Right renal cortex interstitium (tissue), 3 donors: ENCODE measurements at places on chromosomes 3 and 15.

GRCh38 chr3:184760337-184761074 lies 48.6 kb upstream of the MAGEF1 start:
- no peak for DNase-seq

- DNase-seq, result no peak
Measured at GRCh38 chr3:32401126-32401525, 9.5 kb downstream of the CMTM7 start.

DNA sequence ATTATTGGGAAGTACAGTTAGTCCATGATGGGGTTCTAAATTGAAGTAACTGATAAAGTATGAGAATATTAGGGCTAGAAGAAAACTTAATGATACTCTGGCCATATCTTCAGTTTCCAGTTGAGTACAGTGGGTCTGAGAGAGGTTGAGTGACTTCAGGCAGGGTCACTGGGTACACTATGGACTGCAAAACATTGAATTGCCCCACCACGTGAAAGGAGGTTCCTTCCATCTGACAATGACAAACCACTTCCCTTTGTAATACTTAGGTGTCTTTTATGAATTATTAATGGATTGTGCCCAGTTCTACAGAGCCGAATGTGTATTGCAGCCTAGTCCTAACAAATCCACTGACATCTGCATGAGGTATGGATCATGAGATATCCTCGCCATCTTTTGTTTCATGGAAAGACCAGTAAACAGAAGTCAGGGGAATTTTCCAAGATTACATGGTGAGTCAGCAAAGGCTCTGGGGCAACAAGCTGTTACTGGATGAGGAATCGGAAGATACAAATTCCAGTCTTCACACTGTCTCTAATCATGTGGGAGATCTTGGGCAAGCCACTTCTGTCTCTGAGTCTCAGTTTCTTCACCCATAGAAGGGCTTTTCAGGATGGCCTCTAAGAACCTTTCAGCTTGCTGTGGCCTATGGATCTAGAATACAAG lies 66.5 kb upstream of the BCL6 start:
- DNase-seq, result no peak

- DNase-seq, result no peak
Measured at GRCh38 chr3:150006794-150007193, 36.1 kb upstream of the PFN2 start.

GRCh38 chr3:128906804-128907525 lies 27.5 kb downstream of the ACAD9 start:
- DNase-seq, result no peak

- no peak for DNase-seq
Measured at GRCh38 chr3:137583256-137583655, 180.9 kb upstream of the SOX14 start.

DNA sequence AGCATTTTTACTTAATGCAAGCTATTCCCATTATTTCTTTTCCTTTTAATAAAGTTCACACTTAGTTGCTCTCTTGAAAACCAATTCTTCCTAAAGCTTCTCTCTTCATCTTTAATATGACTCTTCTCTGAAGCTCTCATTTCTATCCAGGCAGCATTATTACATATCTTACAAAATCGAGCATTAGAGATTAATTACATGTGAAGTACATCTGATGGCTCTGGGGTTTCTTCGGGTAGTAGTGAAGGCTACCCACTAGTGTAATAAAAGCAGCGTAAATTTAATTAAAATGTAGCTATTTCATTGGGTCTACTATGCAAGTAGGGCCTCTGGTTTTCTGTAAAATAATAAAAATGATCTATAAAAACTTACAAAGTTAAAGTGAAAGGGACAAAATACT lies 513.6 kb upstream of the DPH6 start:
- DNase-seq, result no peak

DNA sequence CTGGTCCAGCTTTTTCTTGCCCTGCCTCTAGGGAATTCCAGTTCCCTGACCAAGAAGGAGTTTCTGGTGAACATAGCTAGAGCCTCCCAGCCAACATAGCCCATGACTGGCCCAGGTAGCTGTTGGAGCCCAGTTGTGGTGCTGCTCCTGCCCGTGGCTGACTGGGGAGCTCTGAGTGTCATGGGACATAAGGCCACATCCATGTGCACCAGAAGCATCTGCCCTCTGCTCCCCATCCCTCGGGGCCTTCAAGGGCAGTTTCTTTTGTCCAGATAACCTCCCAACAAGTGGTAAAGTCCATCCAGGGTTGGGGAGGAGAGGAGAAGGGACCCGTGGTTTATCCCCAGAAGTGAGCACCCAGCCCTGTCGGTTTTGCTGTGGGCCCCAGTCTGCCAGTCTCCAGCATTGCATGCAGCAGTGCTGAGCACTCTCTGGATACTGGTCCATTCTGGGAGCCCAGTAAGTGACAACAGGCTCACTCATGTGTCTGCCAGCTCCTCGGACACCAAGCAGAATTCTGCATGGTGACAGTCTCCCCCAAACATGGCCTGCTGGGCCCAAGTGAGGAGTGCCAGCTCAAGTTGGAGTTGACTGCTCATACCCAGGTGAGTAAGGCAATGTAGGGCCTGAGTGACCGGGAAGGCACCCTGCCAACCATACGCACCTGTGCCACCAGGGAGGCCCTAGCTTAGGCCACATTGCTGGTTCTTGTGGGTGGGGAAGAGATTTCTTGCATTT lies 28.8 kb downstream of the ACAA1 start:
- no peak for DNase-seq

GRCh38 chr3:14372587-14372986 lies 29.8 kb upstream of the SLC6A6 start:
- no peak for DNase-seq

DNA sequence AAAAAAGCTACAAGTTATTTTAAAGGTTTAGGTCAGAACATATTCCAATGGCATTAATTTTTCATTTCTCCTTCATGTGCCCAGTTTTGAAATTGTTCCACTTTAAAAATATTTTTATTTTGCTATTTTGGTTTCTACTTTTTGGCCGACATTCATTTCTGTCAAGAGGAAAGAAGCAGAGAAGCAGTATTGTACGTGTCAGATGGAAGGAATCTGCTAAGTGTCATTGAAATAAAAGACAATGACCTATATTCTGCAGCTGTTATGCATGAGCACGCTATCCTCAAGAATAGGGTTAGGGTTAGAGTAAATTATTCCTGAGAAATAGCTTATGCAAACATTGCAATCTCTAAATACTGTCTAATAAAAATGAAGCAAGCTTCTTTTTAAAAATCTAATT lies 941.7 kb downstream of the TUSC7 start:
- DNase-seq, result no peak

DNA sequence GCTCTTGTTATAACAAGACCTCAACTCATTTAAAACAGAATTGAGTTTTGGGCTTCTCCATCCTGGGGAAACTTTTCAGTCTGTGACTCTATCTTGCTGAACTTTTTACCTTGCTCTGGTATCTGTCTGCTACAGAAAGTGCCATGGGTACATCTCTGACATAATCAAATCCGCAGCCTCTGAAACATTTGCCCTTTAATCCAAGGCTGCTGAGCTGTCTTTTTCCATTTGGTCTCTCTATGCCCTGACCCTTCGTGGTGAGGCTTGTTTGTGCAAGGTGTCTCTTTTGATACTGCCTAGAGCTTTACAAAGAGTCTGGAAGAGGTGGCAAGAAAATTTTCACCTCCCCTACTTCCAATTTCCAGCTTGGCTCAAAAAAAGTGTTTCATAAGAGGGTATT lies 11.3 kb downstream of the TMEM108 start:
- no peak for DNase-seq

GRCh38 chr3:140206196-140207040 lies 271.4 kb downstream of the CLSTN2 start:
- DNase-seq, result no peak

- DNase-seq, result no peak
Measured at GRCh38 chr3:131067983-131068382, 41.3 kb downstream of the NEK11 start.

GRCh38 chr3:45968706-45969105 lies 25.4 kb downstream of the CXCR6 start:
- no peak for DNase-seq

DNA sequence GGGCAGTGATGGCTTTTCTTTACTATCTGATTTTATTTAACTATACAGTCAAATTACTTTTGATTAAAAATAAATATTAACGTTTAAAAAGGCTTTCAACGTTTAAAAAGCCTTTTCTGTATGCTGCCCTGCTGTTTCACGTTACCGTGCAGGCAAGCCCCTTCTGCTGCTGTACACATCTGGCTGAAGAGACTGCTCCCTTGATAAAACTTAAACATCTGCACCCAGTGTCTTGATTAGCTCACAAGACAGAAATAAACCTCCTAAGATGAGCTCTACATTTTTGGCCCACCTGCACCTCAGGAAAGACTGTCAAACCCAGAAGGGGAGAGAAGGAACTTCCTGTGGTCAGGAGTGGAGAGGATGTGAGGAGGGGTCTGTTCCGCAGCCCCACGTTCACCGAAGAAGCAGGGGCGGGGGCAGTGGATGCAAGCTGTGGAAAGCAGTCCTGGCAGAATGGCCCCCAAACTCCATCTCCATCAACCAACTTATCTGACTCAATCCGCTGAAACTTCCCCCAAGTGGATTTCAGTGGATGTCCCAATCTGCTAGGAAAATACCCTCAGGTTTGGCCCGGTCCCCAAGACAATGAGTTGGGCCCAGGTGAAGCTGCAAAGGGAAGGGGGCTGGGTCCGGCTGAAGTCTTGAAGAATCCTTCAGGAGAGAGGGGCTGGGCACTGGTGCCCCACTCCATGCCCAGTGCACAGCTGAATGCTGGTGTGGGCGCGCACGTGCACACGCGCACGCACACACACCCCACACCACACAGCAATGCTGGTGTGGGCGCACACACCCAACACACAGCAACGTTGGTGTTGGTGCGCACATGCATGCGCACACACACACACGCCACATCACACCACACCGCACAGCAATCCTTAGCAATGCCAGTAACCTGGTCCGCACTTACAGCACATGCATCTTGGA lies 88.6 kb downstream of the LRIG1 start:
- no peak for DNase-seq

DNA sequence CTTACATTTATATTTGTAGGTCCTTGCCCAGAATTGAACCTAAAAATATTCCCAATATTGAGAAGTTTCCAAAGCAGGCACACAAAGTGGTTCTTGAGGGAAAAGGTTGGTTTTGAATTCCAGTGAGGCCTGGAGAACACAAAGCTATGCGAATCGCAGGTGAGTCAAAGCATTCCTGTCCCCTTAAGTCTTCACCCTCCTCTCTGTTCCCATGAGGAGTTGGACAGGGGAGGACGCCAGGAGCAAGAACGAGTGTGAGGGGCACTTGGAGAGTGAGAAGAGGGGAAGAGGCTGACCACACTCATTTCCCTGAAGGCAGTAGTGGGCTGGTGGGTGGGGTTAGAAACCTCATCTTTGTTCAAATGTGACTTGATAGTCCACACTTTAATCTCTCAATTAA lies 185.8 kb upstream of the EOMES start:
- DNase-seq, result no peak

- DNase-seq, result no peak
Measured at GRCh38 chr15:51756482-51756881, 5.1 kb downstream of the TMOD2 start.

- no peak for DNase-seq
Measured at GRCh38 chr15:71752128-71752527, 58.2 kb upstream of the NR2E3 start.

DNA sequence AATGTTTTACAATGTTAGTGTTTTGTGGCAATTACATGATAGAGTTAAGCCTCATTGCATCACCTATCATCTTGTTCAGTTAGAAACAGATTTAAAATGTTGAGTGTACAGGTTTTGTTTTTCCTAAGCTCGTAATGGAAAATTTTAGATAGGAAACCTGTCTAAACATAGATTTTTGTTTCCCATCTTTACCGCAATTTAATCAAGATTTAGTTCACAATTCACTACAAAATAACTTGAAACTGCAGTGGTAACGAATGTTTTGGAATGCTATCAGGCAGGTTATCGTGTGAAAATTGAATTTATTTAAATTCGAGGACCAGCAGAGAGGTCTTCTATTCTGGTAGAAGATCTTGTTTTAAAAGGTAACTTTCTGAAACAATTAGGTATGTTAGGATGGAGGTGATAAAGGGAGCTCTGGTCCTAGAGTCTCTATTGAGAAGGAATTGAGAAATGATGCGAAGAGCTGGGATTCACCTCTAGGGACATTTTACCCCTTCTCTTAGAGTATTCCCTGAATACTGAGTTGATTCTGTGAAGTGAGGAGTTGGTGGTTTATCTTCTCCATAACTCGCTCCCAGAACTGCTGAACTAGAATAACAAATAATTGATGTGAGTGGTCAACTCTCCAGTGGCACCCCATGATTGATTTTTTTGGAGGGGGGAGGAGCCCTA lies 1.4 kb downstream of the DOCK3 start:
- DNase-seq, result no peak

- no peak for DNase-seq
Measured at GRCh38 chr15:85676342-85677098, 118.2 kb downstream of the KLHL25 start.

DNA sequence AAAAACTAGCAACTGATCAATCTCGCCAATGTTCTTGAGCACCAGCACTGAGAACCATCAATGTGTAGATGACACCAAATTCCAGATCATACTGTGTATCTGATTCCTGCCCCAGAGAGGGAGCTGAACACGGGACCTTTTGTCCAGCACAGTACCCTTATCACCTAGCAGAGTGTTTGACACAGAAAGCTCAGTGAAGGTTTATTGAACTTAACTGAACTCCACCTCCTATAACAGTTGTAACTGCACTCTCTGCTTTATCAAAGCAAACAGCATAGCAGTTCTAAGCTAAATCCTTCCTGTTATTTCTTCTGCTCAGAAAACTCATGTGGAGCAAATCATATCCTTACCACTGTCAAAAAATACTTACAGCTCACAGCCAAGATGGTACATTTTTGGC lies 183.4 kb upstream of the SLCO3A1 start:
- DNase-seq, result no peak

GRCh38 chr3:62574266-62574898 lies 201.0 kb upstream of the FEZF2 start:
- DNase-seq, result no peak

DNA sequence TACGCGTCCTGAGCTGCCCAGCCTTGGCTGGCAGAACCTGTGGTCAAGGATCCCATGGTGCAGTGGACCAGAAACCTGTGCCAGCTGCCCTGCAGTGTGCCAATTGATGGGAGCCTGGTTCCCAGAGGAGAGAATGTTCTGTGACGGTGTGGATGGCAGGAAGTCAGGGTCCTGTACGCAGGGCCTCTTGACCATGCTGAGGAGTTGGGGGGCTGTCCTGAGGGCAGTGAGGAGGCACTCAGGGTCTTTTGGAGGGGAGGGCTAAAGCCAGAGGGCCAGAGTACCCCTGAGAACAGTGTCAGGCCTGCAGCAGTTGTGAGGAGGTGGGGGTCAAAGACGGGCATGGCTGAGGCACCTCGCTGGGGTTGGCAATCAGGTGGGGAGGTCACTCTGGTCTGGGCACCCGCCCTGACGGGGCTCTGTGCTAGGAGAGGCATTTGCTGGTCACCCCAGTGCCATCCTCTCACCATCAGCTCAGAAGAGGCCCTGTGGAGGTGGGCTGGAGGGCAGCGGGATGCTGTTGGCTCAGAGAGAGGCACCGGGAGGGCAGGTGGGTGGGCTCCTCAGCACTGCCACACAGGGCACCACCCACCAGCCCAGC lies 61.0 kb downstream of the SCN5A start:
- no peak for DNase-seq

DNA sequence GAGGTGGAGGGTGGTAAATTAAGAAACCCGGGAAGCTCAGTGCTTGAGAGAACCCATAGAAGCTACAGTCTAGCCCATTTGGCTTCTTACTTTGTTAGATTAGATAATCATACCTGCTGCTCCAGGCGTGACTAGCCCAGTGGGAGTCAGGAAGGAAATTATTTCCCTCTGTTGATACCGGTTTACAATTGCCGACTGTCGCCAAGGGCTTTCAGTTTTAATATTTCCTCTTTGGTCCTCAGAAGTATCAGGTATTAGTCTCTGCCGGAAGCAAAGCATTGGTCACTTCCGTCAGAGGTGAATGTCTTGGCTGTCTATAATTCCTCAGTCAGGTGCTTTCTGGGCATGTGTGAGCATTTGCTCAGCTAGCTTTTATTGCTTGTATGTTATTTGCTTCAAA lies 75.2 kb downstream of the LPP start:
- DNase-seq, result no peak
